ENCODE measurements at places on chromosomes 11 and 22. TPM values are rescaled to one million over a fixed set of nuclear protein-coding genes. Genes with fewer than 3 reads are reported as not detected.

DNA sequence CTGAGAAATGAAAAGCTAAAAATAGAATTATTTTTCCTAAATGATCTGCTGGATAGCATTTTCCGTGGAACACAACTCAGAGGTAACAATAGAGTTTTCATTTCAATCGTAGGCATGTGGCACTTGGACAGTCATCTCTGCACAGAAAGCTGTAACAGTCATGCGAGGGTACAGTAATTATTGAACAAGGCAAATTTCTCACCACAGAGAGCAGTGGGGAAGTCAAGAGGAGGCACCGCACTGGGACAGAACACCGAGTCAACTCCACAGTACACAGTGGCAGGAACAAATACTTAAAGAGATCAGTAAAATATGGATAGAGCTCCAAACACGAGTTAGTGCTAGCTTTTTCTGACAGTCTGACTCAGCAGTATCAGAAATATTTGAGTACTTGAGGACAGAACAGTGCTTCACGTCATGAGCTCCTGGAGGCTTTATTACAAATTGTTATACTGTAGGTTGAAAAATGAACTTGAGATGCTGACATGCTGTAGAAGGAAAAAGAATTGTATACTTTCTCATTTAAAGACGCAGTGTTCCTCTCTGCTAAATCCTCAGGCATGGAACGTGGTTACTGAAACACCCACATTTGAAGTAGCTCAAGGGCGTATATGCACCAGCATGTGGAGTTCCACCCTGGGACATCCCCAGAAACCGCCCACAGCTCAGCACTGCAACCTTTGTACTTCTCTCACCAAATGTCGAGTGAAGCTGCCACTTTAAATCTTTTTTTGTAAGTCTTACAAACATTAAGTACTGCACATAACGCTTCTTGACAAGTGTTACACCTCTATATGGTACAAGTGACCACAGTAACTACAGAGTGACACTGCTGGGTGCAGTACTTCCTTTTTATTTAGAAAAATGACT, 27.4 kb upstream of the YPEL1 start:
- peak; percentile 28 for DNase-seq

APOBEC3F gene
- 18.4 TPM for total RNA-seq

- DNase-seq: no peak
Observed at GRCh38 chr22:50698546-50698945, 25.9 kb downstream of the SHANK3 start.

DNA sequence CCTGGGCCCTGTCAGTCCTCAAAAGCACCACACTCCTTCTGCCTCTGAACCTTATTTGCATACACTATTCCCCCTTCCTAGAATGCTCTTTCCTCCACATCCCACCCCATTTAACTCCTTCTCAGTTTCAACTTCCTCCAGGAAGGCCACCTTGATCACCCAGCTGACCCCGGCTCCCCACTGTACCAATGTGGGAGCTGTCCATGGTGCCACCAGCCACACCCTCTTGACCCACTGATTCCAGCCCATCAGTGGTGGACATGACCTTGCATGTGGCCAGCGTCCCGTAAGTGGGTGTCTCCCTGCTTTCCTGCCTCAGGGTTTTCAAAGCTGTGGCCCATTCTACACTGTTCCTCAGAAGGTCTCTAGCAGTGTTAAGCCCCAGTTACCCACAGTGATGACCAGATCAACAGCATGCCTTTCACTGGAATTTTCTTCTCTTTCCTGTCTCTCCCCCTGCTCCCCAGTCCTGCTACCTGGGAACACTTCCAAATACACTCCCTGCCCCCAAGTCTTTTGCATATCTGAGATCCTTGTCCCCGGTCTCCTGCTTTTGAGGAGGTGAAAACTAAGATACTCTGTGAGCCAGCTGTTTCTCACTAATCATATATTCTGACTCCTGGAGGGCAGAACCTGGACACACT, 346.6 kb downstream of the MN1 start:
- DNase-seq: no peak

DNA sequence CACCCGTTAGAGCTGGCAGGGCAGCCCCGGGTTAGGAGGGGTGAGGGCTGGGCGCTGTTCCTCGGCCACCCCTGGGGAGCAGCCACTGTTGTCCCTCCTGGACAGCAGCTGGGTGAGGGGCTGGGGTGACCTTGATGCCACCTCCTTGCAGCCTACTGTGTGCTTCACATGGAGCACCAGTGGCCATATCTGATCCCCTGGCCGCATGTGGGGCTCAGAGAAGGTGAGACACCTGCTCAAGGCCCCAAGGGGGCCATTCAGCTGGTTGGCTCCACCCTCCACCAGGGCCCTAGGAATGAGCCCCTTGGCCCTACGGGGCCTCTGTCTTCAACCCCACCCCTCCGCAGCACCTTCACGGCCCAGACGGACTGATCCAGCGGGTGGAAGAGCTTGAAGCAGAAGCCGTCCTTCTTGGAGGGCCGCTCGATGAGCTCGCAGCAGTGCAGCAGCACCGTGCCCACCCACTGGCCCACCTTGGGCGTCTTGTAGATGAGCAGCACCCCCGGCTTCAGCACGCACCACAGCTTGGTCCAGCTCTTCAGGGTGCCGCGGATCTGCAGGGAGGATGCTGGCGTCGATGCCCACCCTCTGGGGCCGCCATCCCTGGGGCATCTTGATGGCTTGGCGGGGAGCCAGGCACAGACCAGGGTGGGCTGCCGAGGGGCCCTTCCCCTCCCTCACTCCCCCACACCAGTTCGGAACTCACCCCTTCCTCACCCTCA, 44.9 kb downstream of the OSBPL5 start:
- DNase-seq: no peak

CBLIF gene
- total RNA-seq: not detected
